SJCRH30 (cell line): ENCODE measurements at places on chromosomes 13 and 19. TPM values are rescaled to one million over a fixed set of nuclear protein-coding genes. Genes with fewer than 3 reads are reported as not detected.

DNA sequence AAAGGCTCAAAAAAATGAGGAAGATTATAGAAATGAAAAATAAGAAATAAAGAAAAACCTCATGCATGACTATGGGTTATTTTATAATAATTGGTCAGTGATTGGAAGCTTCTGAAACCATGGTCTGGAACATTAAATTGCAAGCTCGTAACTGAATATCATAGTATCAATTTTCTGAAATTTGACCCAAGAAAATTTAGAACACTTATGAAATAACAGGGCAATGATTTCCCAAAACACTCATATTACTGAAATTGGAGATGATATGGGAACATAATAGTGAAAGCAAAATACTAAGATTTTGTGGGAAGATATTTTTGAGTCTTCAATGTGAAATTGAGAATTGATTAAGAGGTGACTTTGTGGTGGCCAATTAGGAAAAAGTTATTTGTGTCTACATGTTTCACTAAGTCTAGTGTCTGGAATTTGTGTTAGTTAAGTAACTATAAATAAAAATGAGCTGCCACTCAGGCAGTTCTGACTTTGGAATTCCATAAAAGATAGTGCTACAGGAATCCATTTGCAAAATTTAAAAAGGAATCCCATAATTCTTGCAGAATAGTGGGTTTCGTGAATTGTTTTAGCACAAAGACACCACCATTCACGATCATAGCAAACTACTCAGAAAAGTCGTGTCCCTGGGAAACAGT is 603.0 kb downstream of the LMO7 start:
- no peak overlapping the region for H3K4me3 ChIP-seq
- no peak overlapping the region for H3K27ac ChIP-seq
- H3K4me1 ChIP-seq: no peaks in the 10 kb centered on the region
- DNase-seq: no peak
- no peaks in the 10 kb centered on the region for H3K27me3 ChIP-seq

GRCh38 chr19:54096617-54097106 is 3.9 kb downstream of the OSCAR start:
- H3K36me3 ChIP-seq: no peaks in the 10 kb centered on the region
- H3K27me3 ChIP-seq: no peaks in the 10 kb centered on the region
- no peak overlapping the region for H3K4me3 ChIP-seq

DNA sequence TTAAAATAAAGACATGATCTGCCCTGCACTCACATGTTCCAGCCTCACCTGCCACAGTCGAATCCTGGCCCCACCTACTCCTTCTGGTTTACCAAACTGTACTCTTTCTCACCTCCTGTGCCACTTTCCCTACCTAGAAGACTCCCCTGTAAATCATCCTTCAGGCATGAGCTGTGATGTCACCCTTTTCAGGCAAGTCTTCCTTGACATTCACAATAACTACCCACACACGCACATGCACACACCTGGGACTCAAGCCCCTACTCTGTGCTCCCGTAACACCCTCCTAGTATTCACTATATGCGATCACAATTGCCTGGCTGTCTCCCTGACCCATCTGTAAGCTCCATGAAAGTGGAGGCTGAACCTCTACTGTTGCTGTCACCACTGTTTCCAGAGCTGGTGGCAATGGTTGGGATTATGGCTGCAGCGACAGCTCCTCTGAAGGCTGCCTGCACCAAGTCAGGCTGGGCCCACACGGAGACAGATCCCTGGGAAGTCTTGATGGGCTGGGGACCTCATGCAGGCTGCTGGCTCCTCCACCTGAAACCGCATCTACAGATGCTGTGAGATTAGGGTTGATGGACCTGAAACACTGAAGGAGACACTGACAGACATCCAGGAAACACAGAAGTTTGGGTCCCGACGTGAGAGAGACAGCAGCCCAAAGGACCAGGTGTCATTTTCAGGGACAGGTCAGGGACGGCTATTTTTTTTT is 611.1 kb downstream of the UQCRFS1 start:
- H3K36me3 ChIP-seq: no peaks in the 10 kb centered on the region
- H3K4me3 ChIP-seq: no peak overlapping the region
- H3K4me1 ChIP-seq: no peaks in the 10 kb centered on the region

- peak overlapping the region; percentile 91 for H3K4me3 ChIP-seq
- peaks cover 8% of the 10 kb centered on the region for H3K36me3 ChIP-seq
- H3K27ac ChIP-seq: peak overlapping the region; percentile 29; the same call in 1 of the 2 replicates
- peaks cover 7% of the 10 kb centered on the region; the same call in 1 of the 2 replicates for H3K4me1 ChIP-seq
Observed at GRCh38 chr13:113209759-113210421, 477 bp downstream of the CUL4A start.

GRCh38 chr13:71949441-71949840 is 82.4 kb upstream of the DACH1 start:
- H3K4me1 ChIP-seq: no peaks in the 10 kb centered on the region
- H3K27me3 ChIP-seq: no peaks in the 10 kb centered on the region
- no peak for DNase-seq
- H3K4me3 ChIP-seq: no peak overlapping the region
- H3K27ac ChIP-seq: no peak overlapping the region

GRCh38 chr19:23409392-23410048 is 14.2 kb upstream of the ZNF91 start:
- H3K27ac ChIP-seq: no peak overlapping the region
- no peak overlapping the region for H3K4me3 ChIP-seq
- no peaks in the 10 kb centered on the region for H3K4me1 ChIP-seq
- no peaks in the 10 kb centered on the region for H3K36me3 ChIP-seq

- H3K36me3 ChIP-seq: peaks cover 4% of the 10 kb centered on the region; the same call in 1 of the 2 replicates
- peak; percentile 56 for DNase-seq
- H3K4me1 ChIP-seq: peaks cover 8% of the 10 kb centered on the region; the same call in 1 of the 2 replicates
- no peaks in the 10 kb centered on the region for H3K27me3 ChIP-seq
Observed at GRCh38 chr19:900302-901111, 7.2 kb downstream of the RNU6-9 start.

DNA sequence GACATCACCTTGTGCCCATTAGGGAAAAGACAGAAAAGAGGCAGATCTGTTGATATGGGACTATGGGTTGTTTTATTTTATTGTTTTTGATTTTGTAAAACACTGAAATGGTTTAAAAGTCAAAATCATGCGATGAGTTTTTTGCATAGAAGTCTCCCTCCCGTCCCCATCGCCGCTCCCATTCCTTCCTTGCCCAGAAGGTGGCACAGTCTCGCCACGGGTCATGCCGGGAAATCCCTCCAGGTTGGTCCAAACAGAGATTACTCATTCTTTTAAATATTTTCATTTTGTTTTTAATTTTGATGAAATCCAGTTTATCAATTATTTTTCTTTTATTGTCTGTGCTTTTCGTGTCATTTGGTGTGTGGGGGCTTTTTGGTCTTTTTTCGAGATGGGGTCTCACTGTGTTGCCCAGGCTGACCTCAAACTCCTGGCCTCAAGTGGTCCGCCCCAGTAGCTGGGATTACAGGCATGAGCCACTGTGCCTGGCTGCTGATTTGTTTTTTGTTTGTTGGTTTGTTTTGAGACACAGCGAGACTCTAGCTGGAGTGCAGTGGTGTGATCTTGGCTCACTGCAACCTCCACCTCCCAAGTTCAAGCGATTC is 9.2 kb downstream of the PGPEP1 start:
- peaks cover 7% of the 10 kb centered on the region; the same call in 1 of the 2 replicates for H3K4me1 ChIP-seq
- no peaks in the 10 kb centered on the region for H3K27me3 ChIP-seq
- H3K27ac ChIP-seq: no peak overlapping the region
- DNase-seq: peak; percentile 68
- no peak overlapping the region for H3K4me3 ChIP-seq
- no peaks in the 10 kb centered on the region for H3K36me3 ChIP-seq

GRCh38 chr19:19540064-19540714 is 2.1 kb downstream of the CILP2 start:
- H3K4me1 ChIP-seq: peaks cover 5% of the 10 kb centered on the region; the same call in 1 of the 2 replicates
- DNase-seq: no peak
- H3K27ac ChIP-seq: no peak overlapping the region

DNA sequence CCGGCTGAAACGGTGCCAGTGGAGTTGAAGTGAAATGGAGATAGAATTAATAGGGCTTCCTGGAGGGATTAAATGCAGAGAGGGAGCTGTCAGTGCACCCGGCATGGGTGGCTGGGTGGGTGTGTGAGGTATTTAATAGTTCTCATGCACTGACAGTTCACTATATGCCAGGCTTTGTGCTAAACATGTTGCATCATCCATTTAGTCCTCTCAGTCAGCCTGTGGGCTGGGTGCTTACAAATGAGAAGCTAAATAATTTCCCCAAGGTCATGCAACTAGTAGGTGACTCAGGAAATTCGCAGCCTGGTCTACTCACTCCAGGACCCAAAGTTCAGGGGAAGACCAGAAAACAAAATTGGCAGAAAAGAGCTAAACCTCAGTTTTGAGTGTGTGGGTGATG is 63.5 kb upstream of the SPATA13 start:
- no peaks in the 10 kb centered on the region for H3K36me3 ChIP-seq
- no peak overlapping the region for H3K27ac ChIP-seq
- H3K4me1 ChIP-seq: peaks cover 6% of the 10 kb centered on the region; the same call in 1 of the 2 replicates

DNA sequence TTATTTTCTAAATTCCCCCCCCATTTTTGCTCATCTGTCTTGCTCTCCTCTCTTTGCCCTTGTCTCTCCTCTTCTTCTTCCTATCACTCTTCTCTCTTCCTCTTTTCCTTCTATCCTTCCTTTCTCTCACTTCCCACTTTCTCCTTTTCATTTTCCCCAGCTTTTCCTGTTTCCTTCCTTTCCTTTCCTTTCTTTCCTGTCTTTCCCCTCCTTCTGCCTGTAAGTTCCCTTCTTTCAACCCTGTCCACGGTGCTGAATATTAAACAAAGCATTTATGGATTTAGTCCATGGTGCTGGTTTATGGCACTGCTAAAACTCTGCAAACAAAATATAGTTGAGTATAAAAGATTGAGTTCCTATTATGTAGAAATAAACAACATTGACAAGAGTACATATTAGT is 27.6 kb downstream of the SCEL start:
- no peaks in the 10 kb centered on the region for H3K4me1 ChIP-seq
- H3K27me3 ChIP-seq: no peaks in the 10 kb centered on the region
- H3K4me3 ChIP-seq: no peak overlapping the region
- H3K36me3 ChIP-seq: no peaks in the 10 kb centered on the region

DNA sequence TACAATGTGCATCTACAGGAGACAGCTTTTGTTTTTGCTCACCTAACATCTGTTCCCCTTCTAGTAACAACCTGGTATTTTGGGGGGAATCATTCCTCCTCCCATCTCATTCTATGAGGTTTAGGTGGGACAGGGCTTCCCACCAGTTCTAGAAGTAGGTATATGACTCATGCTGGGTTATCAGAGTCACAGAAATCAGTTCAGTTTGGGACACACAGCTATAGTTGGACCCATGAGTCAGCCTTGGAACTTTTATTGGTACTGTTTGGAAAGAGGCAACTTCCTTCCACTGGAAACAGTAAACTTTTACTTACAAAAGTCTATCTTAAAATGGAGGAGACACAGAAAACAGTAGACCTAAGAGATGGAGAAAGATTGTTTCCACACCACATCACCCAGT is 185.5 kb downstream of the DNAJC3 start:
- no peaks in the 10 kb centered on the region for H3K4me1 ChIP-seq
- DNase-seq: no peak
- no peak overlapping the region for H3K4me3 ChIP-seq

- no peaks in the 10 kb centered on the region for H3K36me3 ChIP-seq
- no peaks in the 10 kb centered on the region for H3K27me3 ChIP-seq
- no peak overlapping the region for H3K4me3 ChIP-seq
Observed at GRCh38 chr13:87981416-87981815, 310.2 kb downstream of the SLITRK5 start.

- H3K27ac ChIP-seq: peak overlapping the region; percentile 41; the same call in 1 of the 2 replicates
- peaks cover 2% of the 10 kb centered on the region; the same call in 1 of the 2 replicates for H3K36me3 ChIP-seq
- H3K4me3 ChIP-seq: peak overlapping the region; percentile 85
- H3K27me3 ChIP-seq: no peaks in the 10 kb centered on the region
- DNase-seq: peak; percentile 47
Observed at GRCh38 chr19:33374236-33374714, 766 bp downstream of the CEBPG start.

DNA sequence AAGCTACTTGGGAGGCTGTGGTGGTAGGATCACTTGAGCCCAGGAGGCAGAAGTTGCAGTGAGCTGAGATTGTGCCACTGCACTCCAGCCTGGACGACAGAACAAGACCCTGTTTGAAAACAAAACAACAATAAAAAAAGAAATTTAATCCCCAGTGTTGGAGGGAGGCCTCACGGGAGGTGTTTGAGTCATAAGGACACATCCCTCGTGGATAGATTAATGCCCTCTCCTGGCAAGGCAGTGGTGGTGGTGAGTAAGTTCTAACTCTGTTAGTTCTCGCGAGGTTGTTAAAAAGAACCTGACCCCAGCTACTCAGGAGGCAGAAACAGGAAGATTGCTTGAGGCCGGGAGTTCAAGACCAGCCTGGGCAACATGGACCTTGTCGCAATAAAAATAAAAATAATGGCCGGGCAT is 27.6 kb upstream of the SIN3B start:
- H3K4me1 ChIP-seq: no peaks in the 10 kb centered on the region
- DNase-seq: peak; percentile 29
- no peak overlapping the region for H3K27ac ChIP-seq
- H3K27me3 ChIP-seq: 0 out of 2 replicates have a peak, but pooled peaks cover 3% of the 10 kb centered on the region
- no peak overlapping the region for H3K4me3 ChIP-seq
- no peaks in the 10 kb centered on the region for H3K36me3 ChIP-seq

DNA sequence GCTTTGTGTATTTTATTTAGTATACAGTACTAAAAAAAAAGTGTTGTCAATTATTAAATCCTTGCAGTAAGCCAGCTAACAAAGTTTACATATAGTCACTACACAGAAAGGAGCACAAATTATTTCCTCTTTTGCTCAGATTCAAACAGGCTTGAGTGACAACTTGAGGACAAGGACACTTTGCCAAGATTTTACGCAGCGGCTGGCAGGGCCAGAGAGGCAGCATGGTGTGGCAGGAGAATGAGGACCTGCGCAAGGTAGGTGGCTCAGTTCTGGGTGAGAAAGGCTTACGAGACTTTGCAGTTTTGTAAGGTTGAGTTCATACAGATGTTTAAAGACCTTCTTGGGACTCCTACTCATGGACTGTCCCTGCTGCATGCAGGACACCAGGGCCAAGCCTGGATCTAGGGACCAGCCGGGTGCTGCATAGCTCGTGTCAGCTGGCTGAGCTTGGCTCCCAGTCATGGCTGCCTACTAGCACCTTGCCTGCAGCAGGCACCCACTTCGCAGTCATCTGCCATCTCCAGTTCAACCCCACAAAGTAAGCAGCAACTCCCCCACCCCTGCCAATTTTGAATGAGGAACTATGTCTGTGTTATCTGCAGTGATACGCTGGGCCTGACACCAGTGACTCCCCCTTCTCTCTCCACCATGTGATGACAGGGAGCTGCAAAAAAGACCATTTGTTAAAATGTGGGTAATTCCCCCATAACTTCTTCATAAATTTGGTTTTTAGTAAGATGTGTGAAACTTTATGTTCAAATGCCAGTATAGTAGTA is 3.7 kb upstream of the TUBA3C start:
- H3K4me3 ChIP-seq: no peak overlapping the region
- H3K36me3 ChIP-seq: no peaks in the 10 kb centered on the region
- H3K27me3 ChIP-seq: no peaks in the 10 kb centered on the region
- H3K27ac ChIP-seq: no peak overlapping the region
- DNase-seq: no peak

- no peak overlapping the region for H3K4me3 ChIP-seq
- H3K36me3 ChIP-seq: no peaks in the 10 kb centered on the region
- DNase-seq: no peak
Observed at GRCh38 chr13:51551416-51551815, 32.8 kb upstream of the WDFY2 start.

Gene CDX2
- not detected in 2 replicates for total RNA-seq

Gene CYP2A6
- not detected in 2 replicates for total RNA-seq

Gene SMIM24
- not detected in 2 replicates for total RNA-seq

Gene RGS9BP
- 0.18 and 0.38 TPM in 2 replicates for total RNA-seq

Gene NKG7
- not detected in 2 replicates for total RNA-seq

Gene MVB12A
- 34.4 and 41.2 TPM in 2 replicates for total RNA-seq

Gene IL4I1
- not detected in 2 replicates for total RNA-seq

Gene RETN
- not detected in 2 replicates for total RNA-seq

Gene GAMT
- 13.7 and 15.2 TPM in 2 replicates for total RNA-seq

Gene ZC3H13
- total RNA-seq: 37.0 and 44.2 TPM in 2 replicates

Gene KIR3DL2
- not detected in 2 replicates for total RNA-seq
